ENCODE measurements at places on chromosomes 16 and 17.
A peak's percentile ranks its signal among the peaks of the same experiment; 100 is the strongest.

GRCh38 chr16:24318680-24319079, 62.5 kb downstream of the CACNG3 start:
- H3K36me3 ChIP-seq, result no peaks in the 10 kb centered on the region
- H3K27me3 ChIP-seq, result no peaks in the 10 kb centered on the region
- no peak for DNase-seq
- no peaks in the 10 kb centered on the region for H3K4me1 ChIP-seq

DNA sequence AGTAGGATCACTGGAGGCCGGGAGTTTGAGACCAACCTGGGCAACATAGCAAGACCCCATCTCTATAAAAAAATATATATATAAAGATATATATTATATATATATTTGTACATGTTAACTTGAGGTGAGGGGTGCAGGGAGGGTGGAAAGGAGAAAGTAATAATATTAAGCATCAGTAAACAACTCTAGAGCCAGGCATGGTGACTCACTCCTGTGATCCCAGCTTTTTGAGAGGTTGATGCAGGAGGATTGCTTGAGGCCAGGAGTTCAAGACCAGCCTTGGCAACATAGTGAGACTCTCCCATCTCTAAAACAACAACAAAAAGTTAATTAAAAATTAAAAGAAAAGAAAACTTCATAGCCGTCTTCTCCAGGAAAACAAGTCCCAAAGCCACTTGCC, 61.7 kb upstream of the SMURF2 start:
- no peaks in the 10 kb centered on the region for H3K4me1 ChIP-seq
- no peak overlapping the region for H3K27ac ChIP-seq
- no peaks in the 10 kb centered on the region for H3K27me3 ChIP-seq

GRCh38 chr17:47231334-47231733, 22.2 kb downstream of the MYL4 start:
- H3K27ac ChIP-seq, result no peak overlapping the region
- peaks cover 12% of the 10 kb centered on the region for H3K4me1 ChIP-seq
- H3K36me3 ChIP-seq, result no peaks in the 10 kb centered on the region
- DNase-seq, result no peak
- H3K4me3 ChIP-seq, result no peak overlapping the region

GRCh38 chr17:45408611-45409421, 23.9 kb downstream of the ARHGAP27 start:
- H3K36me3 ChIP-seq, result peaks cover 12% of the 10 kb centered on the region
- H3K4me1 ChIP-seq, result peaks cover 52% of the 10 kb centered on the region
- H3K27ac ChIP-seq, result peak overlapping the region; percentile 91
- DNase-seq, result no peak

DNA sequence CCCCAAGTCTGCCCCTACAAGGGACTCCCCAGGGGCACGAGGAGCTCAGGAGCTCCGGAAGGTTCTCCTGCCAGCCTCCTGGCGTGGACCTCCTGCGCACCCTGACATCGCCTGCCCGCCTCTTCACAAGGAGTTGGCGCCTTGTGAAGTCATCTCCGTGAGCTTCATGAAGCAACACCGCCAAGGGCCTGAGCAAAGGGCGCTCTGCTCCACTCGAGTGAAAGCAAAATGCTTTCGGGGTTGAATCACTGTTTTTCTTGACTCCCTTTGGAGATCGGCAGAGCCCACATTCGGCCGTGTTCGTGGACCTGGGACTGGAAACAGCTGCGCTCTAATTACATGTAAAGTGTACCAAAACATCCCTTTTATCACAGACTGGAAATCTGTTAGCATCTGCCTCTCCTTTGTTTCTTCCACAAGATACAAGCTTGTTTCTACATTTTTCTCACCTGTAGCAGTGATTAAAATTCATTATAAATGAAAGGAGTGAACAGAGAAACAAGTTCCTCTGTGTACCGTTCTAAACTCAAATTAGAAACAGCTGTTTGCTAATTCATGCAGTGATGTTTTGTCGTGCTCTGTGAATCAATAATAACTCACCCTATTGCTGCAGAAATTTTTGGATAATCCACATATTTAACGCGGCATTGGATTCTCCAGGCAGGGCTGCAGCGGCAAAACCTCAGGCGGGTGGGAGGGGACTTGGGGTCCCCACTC, 203.3 kb downstream of the ZNF423 start:
- no peaks in the 10 kb centered on the region for H3K27me3 ChIP-seq
- H3K4me1 ChIP-seq, result no peaks in the 10 kb centered on the region
- no peak for DNase-seq
- no peak overlapping the region for H3K27ac ChIP-seq
- no peak overlapping the region for H3K4me3 ChIP-seq

DNA sequence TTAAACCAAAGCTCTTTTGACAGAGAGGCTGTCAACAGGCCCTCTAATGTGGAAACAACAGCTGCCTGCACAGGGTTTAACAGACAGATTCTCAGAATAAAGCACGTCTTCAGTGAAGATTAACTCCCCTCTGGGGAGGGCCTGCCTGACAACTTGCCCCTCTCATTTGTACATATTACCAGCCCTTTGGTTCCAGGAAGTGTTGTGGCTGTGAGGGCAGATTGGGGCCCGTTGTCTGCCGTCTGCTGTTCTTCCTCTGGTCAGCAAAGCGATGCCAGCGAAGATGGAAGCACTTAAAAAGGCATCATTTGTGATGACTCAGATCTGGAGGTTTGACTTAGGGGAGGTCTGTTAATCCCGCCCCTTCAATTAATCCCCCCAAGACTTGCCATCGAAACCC, 177.0 kb upstream of the IRX6 start:
- no peaks in the 10 kb centered on the region for H3K27me3 ChIP-seq
- no peaks in the 10 kb centered on the region for H3K36me3 ChIP-seq
- H3K4me1 ChIP-seq, result no peaks in the 10 kb centered on the region
- no peak overlapping the region for H3K27ac ChIP-seq
- DNase-seq, result no peak

DNA sequence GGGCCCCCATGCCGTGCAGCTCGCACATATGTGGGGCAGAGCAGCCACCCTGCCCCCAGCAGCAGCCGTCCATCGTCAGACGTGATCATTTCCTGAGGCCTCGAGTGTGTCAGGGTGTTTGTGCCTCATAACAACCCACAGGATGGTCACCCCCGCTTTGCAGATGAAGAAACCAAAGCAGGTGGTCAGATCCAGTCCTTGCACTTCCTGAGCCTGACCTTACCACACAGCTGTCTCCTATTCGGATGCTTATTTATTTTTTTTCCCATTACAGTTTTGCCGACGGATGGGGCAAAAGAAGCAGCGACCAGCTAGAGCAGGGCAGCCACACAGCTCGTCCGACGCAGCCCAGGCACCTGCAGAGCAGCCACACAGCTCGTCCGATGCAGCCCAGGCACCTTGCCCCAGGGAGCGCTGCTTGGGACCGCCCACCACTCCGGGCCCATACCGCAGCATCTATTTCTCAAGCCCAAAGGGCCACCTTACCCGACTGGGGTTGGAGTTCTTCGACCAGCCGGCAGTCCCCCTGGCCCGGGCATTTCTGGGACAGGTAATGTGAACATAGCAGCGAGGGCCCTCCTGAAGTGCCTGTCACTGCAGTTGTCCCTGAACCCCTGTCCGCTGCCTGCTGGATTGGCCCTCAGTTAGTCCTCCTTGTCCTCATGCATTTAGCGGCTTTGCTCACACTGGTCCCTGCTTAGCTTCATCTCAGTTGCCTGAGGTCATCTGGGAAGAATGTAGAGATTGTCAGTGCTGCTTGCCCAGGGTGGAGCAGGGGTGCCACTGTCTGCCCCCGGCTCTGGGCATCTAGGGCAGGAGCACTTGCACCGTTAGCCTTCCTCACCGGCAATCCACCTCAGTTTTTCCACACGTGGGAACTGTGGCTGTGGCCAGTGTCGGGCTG, 1.4 kb downstream of the MPG start:
- DNase-seq, result no peak
- H3K4me3 ChIP-seq, result no peak overlapping the region
- H3K36me3 ChIP-seq, result peaks cover 5% of the 10 kb centered on the region
- peaks cover 36% of the 10 kb centered on the region for H3K4me1 ChIP-seq
- no peak overlapping the region for H3K27ac ChIP-seq
- no peaks in the 10 kb centered on the region for H3K27me3 ChIP-seq

DNA sequence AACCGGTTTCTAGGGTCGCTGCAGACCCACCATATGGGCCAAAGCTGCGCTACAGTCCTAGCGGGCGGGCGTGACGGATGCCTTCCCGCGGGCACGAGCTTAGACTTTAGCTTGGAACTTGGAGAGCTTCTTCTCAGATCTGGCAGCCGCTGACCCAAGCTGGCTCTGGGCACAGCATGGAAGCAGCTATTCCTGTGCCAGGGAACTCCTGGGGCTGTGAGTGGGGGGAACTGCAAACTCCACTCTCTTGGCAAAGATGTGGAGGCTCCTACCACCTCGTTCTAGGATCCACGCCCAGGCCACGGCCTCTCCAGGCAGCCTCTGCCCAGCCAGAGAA, 8.8 kb downstream of the FAAP100 start:
- no peaks in the 10 kb centered on the region for H3K27me3 ChIP-seq
- peaks cover 25% of the 10 kb centered on the region for H3K36me3 ChIP-seq
- no peak overlapping the region for H3K4me3 ChIP-seq

GRCh38 chr17:70059071-70059470, 16.0 kb upstream of the KCNJ16 start:
- no peak overlapping the region for H3K4me3 ChIP-seq
- H3K27me3 ChIP-seq, result no peaks in the 10 kb centered on the region
- no peak overlapping the region for H3K27ac ChIP-seq
- DNase-seq, result no peak
- H3K4me1 ChIP-seq, result no peaks in the 10 kb centered on the region
- H3K36me3 ChIP-seq, result no peaks in the 10 kb centered on the region

DNA sequence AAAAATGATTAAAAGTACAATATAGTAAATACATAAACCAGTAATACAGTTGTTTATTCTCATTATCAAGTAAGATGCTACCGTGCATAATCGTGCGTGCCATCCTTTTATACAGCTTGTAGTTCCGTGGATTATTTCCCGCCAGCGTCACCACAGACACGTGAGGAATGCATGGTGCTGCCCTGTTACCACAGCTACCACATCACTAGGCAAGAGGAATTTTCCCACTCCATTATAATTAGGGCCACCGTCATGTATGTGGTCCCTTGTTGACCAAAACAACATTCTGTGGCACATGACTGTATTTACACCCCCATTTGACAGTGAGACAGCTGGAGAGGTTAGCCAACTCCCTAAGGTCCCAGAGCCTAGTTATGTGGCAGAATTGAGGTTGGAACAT, 30.5 kb upstream of the LGALS9 start:
- no peaks in the 10 kb centered on the region for H3K36me3 ChIP-seq
- no peaks in the 10 kb centered on the region for H3K27me3 ChIP-seq
- peaks cover 3% of the 10 kb centered on the region for H3K4me1 ChIP-seq
- DNase-seq, result no peak
- no peak overlapping the region for H3K4me3 ChIP-seq

GRCh38 chr16:81715358-81716196, 63.5 kb upstream of the PLCG2 start:
- no peaks in the 10 kb centered on the region for H3K27me3 ChIP-seq
- no peaks in the 10 kb centered on the region for H3K36me3 ChIP-seq
- H3K4me1 ChIP-seq, result peaks cover 49% of the 10 kb centered on the region
- H3K4me3 ChIP-seq, result no peak overlapping the region
- H3K27ac ChIP-seq, result peak overlapping the region; percentile 45

DNA sequence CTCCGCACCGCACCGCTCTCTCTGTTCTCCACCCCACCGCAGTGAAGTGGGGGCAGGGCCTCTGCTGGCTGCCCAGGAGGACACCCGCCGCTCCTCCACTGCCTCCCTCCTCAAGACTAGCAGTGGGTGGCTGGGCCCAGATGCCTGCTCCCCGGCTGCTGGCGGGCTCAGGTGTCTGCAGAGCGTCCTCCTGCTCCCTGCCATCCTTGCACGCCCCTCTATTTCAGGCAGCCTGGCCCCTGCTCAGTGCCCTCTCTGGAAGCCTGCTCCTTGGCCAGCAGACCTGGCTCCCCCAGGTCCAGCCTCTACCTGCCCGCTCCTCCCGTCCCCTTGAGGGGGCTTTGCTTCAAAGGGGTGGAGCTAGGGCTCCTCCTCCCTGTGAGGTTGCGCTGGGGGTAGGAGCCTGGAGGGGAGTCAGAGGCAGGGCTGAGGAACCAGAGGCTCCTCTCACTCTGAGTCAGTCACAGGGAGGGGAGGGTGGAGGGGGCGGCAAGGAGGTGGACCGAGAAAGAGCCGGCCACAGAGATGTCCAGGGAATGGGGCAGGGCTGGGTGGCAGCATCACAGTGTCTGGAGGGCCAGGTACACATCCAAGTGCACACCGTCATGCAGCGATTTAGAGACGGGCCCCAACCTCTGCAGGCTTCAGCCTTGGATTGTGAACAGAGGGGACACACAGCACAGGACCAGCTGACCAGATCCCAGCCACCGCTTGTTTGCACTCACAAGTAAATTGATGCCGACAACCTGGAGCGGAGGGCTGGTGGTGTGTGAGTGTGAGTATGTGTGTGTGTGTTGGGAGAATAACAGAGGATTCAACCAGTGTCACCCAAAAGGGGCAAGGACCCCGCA, 9.8 kb upstream of the TMEM92 start:
- DNase-seq, result no peak
- H3K27me3 ChIP-seq, result no peaks in the 10 kb centered on the region
- H3K27ac ChIP-seq, result no peak overlapping the region
- H3K4me3 ChIP-seq, result no peak overlapping the region
- no peaks in the 10 kb centered on the region for H3K36me3 ChIP-seq

- DNase-seq, result no peak
- no peak overlapping the region for H3K4me3 ChIP-seq
- H3K4me1 ChIP-seq, result no peaks in the 10 kb centered on the region
- H3K27ac ChIP-seq, result no peak overlapping the region
- no peaks in the 10 kb centered on the region for H3K27me3 ChIP-seq
- H3K36me3 ChIP-seq, result no peaks in the 10 kb centered on the region
Measured at GRCh38 chr17:61514491-61514890, 62.3 kb downstream of the TBX4 start.

DNA sequence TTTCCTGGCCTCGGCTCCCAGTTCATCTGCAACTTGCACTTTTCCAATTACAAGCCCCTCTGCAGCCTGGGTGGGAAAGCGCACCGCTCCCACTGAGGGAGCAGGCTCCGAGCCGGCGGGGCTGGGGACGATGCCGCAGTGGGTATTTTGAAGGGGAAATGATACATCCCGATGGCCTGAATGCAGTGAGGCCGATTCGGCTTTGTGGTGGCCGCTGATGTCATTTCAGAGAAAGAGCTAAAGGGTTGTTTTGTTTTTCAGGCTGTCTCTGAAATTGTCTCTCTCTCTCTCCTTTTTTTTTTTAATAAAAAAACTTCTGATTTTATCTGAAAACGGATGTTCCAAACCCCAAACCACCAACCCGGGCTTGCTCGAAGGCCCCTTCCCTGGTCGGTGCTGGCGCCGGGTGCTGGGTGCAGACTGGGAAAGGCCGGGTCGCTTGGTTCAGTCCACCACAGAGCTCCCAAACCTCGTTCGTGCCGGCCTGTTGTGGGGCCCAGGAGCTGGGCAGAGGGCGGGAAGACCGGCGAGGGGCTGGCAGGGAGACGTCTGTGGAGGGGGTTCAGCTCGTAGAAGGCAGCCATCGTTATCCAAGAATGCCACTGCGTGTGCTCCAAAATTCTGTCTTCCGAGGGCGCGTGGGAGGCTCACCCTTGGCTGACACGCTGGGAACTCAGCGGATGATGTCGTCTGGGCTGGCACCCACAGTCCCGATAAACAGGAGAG, 102.8 kb downstream of the FOXL1 start:
- H3K27me3 ChIP-seq, result no peaks in the 10 kb centered on the region
- no peak overlapping the region for H3K27ac ChIP-seq
- DNase-seq, result no peak
- H3K36me3 ChIP-seq, result no peaks in the 10 kb centered on the region
- H3K4me1 ChIP-seq, result no peaks in the 10 kb centered on the region
- no peak overlapping the region for H3K4me3 ChIP-seq

GRCh38 chr17:14815079-14815478, 450.0 kb downstream of the PMP22 start:
- no peak overlapping the region for H3K4me3 ChIP-seq
- no peaks in the 10 kb centered on the region for H3K27me3 ChIP-seq
- H3K27ac ChIP-seq, result no peak overlapping the region
- H3K4me1 ChIP-seq, result no peaks in the 10 kb centered on the region

- no peak for DNase-seq
- no peaks in the 10 kb centered on the region for H3K36me3 ChIP-seq
- H3K27me3 ChIP-seq, result peaks cover 29% of the 10 kb centered on the region
- no peak overlapping the region for H3K27ac ChIP-seq
Measured at GRCh38 chr17:29007456-29007855, 1.6 kb upstream of the SEZ6 start.

Measured in CD4-positive, alpha-beta memory T cell (primary cell).